ENCODE measurements at places on chromosomes 7 and 10.
A peak's percentile ranks its signal among the peaks of the same experiment; 100 is the strongest.

GRCh38 chr7:131893631-131894340 is 337.4 kb upstream of the PODXL start:
- DNase-seq = no peak

DNA sequence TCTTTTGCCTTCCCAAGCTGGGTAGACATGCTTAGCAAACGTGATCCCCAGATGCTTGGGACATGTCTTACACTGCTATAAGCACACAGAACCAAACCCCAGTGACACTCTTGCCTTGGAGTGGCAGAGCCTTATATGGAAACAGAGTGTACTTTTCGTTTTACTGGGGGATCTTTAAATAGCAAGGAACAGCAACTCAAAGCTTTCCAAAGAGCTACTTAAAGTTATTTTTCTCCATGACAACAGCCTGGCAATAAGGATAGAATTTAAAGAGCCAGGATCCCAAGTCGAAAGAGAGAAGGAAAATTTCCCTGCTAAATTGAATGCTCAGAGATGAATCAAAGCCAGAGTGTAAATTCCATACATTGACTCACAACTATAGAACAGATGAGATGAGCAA is 67.8 kb downstream of the ZNF365 start:
- DNase-seq = no peak

DNA sequence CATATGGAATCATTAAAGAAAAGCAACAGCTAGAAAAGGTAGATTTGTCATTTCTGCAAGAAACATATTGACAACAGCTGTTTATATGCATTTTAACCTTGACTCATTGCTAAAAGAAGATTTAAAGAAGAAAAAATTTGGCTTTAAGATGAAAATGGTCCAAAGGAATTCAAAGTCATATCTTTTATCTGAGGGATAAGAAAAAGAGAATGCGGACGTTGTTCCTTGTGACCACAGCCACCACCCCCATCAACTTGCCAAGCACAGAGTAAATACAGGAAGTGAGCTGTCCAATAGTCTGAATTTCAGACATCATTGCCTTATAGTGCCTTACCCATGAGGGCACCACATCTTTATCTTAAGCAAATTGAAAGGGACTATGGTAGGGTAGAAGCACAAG is 7.3 kb upstream of the CRPPA start:
- DNase-seq = no peak

DNA sequence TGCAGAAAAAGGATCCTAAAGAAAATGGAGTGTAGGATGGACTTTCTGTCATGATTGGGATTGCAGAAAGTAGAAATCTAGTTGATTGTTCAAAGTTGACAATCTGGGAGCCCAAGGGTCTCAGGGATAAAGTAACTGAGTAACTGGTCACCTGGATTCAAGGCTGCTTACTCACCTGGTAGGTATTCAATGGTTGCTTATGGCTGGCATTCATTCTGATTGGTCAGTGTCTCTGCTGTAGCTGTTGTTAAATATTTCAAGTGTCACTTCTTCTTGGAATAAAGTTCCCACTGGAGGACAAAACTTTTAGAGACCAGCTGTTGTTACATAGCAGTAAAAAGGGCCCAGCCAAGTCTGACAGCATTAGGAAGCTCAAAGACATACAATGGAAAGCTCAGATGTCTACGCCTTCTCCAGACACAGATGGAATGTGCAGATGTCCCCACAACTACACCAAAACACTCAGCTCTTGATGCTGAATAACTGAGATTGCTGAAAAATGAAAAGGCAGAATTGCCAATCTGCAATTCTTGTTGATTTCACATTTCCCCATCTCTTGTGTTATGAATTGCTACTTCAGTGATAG is 106.9 kb downstream of the ZNF467 start:
- no peak for DNase-seq

DNA sequence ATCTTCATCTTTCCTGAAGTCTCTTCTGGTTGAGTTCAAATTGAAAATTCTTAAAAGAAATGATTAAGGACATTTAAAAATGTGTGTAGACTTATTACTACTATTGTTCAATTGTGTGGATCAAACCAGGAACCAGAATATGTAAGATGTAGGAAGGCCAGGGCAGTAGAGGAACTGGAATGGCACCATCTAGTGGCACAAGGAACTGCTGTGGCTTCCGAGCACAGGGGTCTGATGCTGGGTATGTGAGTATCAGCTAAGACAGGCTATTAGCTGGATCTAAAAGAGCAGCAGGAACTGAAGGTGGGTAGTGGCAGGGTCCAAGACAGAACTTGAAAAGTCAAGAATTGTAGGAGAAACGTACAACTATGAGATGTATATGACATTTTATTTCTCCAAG is 247.3 kb downstream of the SEMA3A start:
- peak; percentile 17 for DNase-seq

DNA sequence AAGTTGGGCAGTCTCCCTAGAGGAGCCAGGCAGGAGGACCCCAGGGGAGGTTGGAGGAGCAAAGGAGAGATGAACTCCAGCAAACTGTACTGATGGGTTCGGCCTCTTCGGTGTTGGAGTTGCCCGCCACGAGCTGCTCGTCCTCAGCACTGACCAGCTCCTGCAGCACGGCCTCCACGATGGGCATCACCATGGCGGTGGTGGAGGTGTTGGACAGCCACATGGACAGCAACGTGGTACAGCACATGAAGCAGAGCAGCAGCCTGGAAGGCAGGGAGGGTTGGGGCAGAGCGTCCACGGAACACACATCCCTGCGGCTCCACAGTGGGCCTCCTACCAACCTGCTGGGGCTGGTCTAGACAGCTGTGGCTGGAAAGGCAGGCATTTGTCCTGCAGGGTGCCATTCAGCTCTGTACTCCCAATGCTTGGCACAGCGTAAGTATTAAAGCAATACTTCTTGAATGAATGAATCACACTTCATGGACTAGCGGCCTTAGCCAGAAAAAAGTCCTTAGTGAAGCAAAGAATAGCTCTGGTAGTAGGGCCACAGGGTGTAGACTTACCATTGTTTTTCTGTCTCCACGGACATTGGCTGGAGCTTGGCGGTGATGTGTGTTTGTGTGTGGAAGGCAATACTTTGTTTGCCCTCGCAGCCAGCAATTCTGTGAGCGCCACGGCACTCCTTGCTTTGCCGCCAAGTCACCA is 21.8 kb downstream of the SLC13A4 start:
- DNase-seq = no peak

DNA sequence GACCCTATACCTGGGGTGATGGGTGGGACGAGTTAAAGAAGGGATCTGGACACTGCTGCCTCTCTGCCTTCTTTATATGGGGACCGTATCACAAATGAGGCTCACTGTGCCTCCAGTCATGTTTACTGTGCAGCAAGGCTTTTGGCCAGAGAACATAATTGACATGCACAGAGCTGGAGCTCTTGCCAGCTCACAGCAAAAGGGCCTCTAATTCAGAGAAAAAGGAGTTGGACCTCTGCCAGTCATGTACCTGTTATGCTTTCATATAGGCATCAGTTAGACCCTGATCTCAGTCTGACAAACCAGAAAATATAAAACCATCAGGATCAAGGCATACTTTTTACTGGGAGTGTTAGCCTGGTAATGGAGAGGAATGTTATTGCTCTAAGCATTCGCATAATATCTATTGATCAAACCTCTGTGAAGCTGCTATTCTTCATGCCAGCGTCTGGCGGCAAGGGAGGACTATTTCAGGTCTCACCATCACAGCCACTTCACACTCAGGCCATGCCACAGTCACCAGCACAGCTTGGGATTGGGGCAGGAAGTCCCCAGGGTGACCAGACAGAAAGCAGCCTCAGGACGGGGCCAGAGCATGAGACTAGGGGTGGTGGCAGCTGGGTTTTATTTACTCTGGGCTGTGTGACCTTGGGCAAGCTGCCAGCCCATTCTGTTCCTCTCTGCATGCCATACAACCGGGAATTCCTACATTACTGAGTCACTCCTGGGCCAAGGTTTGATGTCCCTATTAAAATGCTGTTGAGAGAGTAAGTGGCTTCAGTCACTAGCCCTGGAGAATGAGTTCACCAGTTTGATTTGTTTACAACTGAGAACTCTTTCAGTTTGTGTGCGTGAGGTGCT is 90.1 kb downstream of the NPSR1 start:
- peak; percentile 93 for DNase-seq

GRCh38 chr7:97107192-97107800 is 10.2 kb upstream of the SDHAF3 start:
- DNase-seq = no peak

DNA sequence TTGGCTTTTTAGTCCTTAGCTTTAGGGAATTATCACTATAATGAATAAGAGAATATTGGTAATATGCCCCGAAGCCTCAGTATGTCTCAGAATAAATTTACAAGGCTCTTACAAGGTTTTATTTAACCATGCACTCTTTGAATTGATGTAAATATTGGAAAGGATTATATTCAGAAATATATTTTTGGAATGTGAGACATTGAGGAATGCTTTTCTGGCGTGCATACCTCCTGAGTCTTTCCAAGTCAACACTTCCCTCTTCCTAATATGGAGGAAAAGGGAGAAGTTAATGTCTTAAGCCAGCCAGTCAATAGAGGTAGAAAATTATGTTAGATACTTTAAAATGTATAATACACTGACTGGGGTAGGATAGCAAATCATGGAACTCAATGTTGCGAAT is 1.2 kb upstream of the OR2F1 start:
- DNase-seq = no peak

GRCh38 chr7:120927454-120928103 is 23.0 kb upstream of the ING3 start:
- no peak for DNase-seq

DNA sequence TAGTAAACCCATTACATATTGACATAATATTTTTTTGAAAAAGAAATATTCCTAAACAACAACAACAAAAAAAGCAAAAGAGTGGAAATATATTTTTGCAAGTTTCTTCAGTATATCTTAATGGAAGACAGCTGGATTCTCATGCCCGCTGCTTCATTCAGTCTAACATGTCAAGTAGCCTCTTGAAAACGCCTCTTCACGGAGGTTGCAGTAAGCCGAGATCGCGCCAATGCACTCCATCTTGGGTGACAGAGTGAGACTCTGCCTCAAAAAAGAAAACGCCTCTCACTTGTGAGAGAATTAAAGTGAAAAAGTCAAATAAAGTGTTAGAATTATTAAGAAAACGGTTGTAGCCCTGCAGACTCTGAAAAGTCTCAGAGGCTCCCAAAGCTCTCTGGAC is 1.3 kb downstream of the CUTC start:
- no peak for DNase-seq

GRCh38 chr7:2247141-2247995 is 5.3 kb downstream of the NUDT1 start:
- no peak for DNase-seq

- DNase-seq = no peak
Measured at GRCh38 chr7:140435252-140435895, 31.5 kb downstream of the RAB19 start.

DNA sequence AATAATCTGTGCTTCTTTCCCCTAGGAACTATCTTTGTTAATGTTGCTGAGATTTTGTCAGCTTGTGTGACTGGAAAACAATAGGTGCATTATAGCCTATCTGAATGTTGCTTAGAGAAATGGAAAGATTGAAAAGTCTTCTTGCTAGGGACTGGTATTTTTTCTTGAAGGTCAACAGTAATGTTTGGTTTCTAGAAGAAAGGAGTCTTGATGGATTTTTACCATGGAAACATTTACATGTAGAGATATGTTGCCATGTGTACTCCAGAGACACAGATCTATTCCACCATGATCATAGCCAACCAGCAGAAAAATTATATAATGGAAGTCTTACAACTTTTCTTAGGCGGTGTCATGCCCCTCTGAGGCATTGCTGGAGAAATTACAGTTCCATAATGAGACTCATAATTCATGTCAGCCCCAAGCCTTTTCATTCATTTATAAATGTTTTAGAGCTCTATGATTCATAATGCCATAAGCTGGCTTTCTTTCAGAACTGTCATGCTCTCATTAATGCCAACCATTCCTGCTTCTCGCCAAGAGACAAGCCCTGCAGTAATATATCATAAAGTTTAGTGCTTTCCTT is 175.1 kb upstream of the PTPRZ1 start:
- DNase-seq = no peak

- DNase-seq = peak; percentile 65
Measured at GRCh38 chr7:140595468-140596092, 45.0 kb downstream of the DENND2A start.

DNA sequence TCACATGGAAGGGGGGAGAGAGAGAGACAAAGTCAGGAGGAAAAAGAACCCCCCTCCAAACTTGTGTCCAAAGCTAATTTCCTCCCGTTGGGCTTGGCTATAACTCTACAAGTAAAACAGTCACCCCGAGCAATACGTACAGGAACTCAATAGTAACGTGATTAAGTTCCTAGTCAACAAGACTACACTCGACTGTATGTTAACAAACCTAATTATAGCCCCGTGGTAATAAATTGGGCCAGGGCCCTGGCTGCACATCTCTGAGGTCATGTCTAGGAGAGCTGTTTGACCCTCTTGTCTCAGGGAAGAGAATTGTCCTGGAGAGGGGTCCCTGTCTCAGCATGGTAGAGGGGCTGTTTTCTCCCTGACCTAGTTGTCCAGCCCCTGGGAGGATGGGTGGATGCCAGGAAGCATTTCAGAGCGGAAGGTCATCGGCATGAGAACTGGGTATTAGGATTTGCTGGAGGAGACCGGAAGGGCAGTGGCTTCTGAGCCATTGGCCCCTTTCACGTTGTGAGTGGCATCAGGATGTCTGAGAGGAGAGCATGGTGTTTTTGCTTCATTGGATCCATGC is 60.2 kb upstream of the COMTD1 start:
- DNase-seq = no peak

GRCh38 chr7:158751751-158752150 is 47.1 kb upstream of the NCAPG2 start:
- DNase-seq = no peak

DNA sequence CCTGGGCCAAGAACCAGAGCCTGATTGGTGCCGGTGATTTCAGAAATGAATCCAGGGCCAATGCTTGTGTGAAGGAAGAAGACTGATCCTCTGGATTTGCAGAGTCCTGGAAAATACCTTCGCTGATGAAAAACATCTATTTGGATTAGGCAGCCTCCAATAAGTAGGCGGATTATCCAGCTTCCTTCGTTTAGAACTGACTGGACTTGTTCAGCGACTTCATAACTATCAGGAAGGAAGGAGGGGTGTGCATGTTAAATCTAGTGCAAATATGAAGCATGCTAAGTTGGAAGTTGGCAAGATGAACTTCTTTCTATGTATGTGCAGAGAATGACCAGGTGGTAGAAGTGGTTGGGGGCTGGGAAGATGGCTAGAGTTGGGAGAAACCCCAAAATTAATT is 41.0 kb downstream of the NKX2-3 start:
- no peak for DNase-seq

DNA sequence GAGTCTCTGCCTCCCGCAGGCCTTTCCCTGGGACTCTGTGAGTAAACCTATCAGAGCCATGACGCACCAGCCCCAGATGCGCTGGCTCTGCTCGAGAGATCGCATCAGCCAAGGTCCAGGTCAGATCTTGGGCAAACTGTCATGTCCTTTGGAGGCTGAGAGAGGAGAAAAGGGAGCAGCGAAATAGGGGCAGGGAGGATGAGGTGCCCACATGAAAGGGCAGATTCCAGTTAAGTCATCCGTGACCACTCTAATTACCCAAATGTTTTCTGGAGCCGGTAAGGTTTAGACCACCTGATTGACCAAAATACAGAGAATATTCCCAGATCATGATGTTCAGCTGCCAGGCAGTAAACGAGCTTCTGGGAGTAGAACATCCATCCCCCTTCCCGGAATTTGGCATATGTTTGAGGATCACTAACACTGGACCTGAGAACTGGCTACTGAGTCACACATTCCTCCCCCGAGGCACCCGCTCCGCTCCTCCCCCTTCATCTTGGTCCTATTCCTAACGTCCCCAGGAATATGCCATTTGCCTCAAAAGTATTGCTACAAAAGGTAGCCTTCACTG is 88.0 kb downstream of the FGFR2 start:
- DNase-seq = peak; percentile 84

Measured in kidney (tissue), 22 donors.